ENCODE measurements at places on chromosomes 7 and 10.

DNA sequence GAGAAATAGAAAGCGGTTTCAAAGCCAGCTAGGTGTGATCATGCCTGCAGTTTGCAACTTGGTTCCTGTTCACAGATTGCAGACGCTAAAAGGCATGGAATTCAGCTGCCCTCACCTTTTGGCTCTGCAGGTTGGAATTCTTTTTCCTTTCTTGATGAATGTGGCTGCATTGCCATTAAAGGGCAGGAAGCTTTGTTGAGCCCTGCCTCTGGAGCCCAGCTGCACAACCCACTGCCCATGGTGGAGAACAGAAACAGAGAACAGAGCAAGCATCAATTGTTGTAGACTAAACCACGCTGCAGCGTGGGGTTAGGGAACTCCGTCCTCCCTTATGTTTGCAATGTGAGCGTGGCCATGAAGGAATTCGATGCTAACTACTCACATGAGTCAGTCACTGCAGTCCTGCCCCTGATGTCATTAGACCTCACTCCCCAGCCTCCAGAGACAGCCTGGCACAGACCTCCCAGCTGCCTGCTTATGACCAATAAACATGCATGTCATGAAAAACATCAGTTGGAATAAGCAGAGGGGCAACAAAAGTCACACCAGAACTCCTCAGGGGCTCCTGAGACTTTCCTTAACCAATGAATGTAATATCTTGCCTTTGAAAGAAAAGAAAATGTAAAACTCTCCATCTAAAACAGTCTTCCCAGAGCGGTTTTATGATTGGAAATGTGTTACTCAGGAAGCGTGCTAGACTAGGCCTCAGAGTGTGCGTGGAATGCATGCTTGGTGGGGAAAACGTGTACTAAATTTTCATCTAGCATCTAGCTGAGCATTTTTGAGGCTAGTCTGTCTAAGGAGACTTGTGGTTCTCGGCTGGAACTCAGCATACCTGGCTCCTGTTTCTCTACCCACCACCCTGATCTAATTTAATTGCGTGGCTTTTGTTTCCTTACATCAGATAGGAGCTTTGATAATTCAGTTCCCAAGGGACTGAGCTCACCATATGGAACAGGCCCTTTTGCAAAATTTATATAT is 232.2 kb downstream of the KIAA1217 start:
- DNase-seq: peak; percentile 63

GRCh38 chr10:121910673-121911420 is 17.0 kb downstream of the ATE1 start:
- peak; percentile 56 for DNase-seq

- no peak for DNase-seq
These were observed 81.7 kb upstream of the GTF2I start for GRCh38 chr7:74575811-74576210.

DNA sequence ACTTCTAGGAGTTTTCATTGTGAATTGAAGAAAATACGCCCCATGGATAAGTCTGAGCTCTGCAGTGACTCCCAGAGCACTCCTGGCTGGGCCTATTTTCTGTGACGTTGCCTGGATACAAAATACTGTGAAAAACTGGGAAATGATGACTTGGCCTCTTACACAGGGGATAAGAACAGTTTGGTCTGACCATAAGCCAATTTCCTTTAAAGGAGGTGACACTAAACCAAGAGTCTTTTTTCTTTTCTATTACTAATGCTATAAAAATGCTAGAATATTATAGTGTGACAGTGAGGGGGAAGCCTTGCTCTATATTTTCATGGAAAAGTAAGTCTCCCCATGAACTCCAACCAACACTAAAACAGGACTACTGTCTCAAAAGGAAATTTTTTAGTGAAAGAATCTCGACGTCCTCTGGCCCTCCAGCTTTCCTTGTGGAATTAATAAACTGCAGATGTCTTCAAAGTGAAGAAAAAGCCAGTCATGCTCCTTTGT is 45.5 kb downstream of the MYOF start:
- peak; percentile 97 for DNase-seq

DNA sequence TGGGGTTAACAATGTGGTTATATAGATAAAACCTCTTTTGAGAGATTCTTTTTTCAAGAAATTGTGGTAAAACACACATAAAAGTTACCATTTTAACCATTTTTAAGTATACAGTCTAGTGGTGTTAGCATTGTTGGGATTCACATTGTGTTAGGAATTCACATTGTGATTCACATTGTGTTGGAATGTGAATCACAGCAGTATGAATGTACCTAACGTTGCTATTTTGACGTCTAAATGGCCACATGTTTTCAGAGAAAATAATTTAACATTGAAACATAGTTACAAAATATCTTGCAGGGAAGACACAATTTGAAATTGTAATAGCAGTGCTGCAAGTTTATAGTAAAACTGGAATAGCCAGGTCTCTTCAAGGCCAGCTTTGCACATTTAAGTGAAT is 129.0 kb downstream of the BICC1 start:
- DNase-seq: peak; percentile 91

- DNase-seq: no peak
These were observed 20.4 kb upstream of the HILPDA start for GRCh38 chr7:128435327-128435686.

GRCh38 chr7:130956417-130957136 is 222.6 kb upstream of the KLF14 start:
- DNase-seq: peak; percentile 39

GRCh38 chr7:4103352-4104091 is 578.6 kb upstream of the FOXK1 start:
- no peak for DNase-seq

DNA sequence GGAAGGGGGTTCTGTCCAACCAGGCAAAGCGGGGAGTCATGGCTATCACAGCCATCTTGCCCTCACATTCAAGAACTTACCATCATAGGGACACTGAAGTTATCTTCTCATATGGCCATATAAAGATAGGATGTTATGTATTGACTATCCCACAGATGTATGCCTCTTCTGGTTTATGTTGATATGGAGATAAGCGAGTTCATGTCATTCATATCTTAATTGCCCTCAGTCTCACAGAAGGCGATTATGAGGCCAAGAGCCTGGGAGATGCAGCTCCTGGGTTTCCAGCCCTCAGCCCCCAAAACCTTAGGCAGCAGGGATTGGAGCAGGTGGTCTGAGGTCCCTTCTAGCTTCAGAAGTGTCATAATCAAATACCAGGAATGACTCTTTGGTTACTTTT is 8.5 kb upstream of the ANKRD61 start:
- no peak for DNase-seq

DNA sequence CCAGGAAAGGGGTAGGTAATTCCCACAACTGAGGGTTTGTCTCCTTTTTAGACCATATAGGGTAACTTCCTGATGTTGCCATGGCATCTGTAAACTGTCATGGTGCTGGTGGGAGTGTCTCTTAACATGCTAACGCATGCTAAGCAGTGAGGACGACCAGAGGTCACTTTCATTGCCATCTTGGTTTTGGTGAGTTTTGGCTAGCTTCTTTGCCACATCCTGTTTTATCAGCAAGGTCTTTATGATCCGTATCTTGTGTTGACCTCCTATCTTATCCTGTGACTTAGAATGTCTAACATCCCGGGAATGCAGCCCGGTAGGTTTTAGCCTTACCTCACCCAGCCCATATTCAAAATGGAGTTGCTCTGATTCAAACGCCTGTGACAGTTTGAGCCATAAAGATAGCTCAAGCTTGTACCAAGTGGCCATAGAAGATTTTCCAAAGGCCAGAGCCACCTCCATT is 176.0 kb upstream of the NAMPT start:
- DNase-seq: no peak

DNA sequence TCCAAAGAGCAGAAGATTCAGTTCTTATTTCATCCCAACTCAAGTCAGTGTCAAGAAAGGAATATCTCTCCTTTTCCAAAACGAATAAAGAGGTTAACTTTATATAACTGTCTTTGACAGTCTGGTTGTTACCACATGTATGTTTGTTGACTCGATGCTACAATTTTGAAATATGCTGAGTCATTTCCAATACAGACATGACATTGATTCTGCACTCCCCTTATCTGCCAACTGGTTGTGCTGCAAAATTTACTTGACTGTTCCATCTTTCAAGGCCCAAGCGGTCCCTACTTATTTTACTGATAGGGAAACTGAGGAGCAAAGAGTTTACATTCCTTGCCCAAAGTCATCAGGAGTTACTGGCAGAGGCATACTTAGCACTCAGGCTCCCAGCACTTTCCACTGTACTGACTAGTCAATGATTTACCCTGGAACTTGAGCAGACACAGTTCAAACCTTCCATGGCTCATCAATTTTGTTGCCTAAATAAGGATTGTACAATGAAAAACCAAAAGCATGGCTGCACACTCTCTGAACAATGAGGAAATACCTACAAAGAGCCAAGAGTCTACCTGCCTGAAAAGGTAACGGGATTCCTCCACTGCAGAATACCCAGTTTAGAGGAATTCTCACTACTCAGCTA is 52.8 kb downstream of the ABLIM1 start:
- DNase-seq: no peak

- no peak for DNase-seq
These were observed 498.1 kb upstream of the POT1 start for GRCh38 chr7:125427676-125428075.

DNA sequence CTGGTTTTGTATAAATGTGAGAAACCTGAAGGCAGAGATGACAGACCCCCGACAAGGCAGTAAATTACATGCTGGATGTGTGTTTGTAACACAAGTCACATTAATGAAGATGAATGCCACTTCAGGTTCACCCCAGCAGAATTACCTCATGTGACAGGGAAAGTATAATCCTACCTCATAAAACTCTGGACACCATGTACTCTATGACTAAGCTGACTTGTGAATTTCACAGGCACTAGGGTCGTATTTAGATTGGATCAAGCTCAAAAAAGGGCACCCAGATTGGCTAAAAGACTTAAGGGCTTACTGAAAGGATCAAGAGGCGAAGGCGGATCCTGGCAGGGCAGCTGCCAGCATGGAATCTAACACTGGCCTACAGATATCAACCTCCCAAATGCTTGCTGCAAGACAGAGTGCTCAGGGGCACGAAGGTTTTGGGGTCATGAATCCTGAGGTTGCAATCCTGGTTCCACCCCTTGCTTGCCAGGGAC is 161.4 kb downstream of the PIP4K2A start:
- DNase-seq: peak; percentile 7

DNA sequence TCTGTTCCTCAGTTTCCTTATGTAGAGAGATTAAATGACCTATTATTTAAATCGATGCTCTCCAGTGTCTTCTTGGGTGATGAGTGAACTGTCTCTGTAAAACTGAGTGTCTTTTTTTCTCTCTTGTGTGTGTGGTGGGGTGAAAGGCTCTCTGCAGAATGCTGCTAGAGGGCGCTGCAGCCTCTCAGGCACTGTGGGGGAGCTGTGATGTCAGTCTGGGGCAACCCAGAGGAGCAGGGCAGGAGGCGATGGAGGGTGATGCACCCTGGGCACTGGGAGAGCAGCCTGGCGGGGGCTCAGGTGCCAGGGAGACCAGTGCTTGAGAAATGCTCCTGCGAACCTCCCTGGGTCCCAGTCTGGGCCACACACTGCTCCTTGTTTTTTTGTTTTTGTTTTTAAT is 110.1 kb upstream of the POM121L12 start:
- DNase-seq: no peak

DNA sequence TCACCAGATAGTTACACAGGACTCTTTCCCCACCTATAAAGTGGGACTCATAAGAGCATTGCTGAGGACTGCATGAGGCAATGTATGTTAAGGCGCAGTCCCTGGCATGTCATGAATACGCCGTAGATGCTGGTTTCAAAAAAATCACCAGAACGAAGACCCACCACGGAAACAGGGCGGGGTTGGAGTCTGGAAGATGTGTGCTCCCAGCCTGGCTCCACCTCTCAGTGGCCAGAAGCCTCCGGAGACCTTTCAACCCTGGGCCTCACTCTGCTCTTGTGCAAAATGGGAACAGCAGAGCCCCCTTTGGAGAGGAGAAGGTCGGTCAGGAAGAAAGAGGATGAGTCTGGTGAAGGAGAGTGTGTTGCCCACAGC is 12.4 kb upstream of the ZMIZ1 start:
- no peak for DNase-seq

- DNase-seq: no peak
These were observed 215.8 kb downstream of the FOXP2 start for GRCh38 chr7:114630201-114630990.

GRCh38 chr10:14608381-14609001 is 166.2 kb downstream of the FAM107B start:
- no peak for DNase-seq
